ENCODE measurements at places on chromosomes 2 and 18.

- no peak for DNase-seq
Observed at GRCh38 chr2:70698847-70699246, 69.2 kb downstream of the ADD2 start.

DNA sequence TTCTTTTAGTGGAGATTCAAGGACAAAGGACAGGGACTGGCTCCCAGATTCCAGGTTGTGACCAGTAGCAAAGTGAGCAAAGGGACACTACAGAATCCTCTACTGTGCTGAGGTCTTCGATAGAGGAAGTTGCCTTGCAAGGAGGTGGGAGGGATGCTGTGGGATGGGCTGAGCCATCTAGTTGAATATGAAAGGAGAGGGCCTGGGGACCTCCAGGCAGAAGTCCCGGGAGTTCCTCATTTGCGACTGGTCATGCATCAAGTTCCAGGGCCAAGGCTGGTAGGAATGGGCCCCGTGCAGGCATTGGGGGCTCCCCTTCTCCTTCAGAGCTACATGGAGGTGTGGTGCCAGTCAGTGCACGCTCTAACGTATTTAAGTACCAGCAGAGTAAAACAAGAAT lies 12.6 kb upstream of the PROM2 start:
- DNase-seq = no peak

- no peak for DNase-seq
Observed at GRCh38 chr18:7524786-7525185, 42.3 kb upstream of the PTPRM start.

- DNase-seq = no peak
Observed at GRCh38 chr2:99279969-99280695, 20.9 kb downstream of the LYG1 start.

- no peak for DNase-seq
Observed at GRCh38 chr2:200193791-200194190, 112.7 kb upstream of the SPATS2L start.

DNA sequence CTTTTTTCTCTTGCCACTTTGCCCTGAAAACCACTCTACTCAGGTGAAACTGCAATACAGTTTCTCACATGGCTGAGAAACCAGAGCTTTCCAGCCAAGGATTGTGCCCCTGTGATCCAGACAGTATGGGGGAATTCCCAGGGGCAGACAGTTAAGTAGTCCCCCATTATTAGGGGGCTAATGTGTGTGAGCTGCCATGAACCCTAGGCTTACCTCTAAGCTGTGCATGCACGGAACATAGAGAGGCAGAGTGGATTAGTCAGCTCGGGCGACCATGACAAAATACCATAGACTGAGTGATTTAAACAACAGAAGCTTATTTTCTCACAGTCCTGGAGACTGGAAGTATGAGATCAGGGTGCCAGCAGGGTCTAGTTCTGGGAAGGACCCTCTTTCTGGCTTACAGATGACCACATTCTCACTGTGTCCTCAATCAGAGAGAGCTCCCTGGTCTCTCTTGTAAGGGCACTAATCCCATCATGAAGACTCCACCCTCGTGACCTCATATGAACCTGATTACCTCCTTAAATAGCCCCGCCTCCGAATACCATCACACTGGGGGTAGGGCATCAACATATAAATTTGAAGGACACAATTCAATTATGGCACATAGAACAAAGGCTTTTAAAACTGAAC lies 215.1 kb downstream of the EIPR1 start:
- DNase-seq = no peak

GRCh38 chr2:240203788-240204270 lies 63.4 kb upstream of the OTOS start:
- no peak for DNase-seq

DNA sequence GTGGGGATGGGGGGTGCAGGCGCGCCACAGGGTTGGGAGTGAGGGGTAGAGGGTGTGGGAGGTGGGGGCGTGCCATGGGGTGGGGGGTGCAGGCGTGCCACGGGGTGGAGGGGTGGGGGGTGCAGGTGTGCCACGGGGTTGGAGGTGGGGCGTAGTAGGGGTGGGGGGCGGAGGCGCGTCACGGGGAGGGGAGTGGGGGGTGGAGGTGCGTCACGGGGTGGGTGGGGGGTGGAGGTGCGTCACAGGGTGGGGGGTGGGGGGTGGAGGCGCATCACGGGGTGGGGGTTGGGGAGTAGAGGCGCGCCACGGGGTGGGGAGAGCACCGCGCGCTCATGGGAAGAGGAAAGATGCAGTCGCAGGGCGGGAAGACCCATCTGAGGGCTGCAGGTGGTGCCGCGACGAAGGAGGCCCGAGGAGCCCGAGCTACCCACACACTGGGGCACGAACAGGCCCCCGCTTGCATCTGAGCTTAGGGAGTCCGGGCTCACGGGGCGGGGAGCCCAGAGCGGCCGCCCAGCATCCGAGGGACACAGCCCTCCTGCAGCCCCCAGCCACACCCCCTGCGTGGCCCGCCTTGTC lies 37.5 kb downstream of the SNED1 start:
- DNase-seq = no peak

DNA sequence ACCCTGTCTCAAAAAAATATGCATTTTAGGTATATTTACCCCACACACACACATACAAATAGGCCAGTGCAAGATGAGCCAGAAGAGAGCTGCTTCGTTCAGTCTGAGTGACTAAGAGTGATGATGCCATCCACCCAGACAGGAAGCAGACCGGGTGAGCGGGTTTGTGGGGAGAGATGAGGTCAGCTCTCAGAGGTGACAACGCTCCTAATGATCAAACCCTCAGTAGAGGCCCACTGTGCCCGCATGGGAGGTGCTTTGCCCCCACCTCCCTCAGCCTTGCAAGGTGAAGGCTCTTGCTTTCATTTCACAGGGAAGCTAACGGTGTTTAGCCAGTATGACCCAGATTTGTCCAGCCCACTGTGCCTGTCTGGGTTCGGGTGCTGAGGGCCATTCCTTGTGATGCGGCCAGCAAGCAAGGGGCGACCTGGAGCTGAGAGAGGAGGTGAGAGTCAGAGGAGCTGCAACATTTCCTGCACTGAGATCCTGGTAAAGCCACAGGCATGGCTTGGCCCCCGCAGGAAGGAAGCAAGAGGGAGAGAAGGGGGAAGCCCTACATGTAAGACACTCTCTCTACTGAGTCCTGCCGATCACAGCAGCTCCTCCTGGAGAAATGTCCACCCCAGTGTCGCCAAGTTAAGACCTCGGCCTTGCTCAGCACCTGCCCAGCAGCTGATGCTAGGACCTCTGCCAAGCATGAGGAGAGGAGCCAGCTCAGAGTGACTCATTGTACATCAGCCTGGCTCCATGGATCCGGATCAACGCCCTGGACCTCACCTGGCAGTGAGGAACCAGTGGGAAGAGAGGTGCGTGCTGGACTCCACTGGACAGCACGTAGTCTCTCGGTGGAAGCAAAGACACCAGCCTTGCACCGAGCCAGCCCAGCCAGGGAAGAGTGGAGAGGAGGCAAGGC lies 37.0 kb downstream of the NIFK start:
- DNase-seq = no peak

DNA sequence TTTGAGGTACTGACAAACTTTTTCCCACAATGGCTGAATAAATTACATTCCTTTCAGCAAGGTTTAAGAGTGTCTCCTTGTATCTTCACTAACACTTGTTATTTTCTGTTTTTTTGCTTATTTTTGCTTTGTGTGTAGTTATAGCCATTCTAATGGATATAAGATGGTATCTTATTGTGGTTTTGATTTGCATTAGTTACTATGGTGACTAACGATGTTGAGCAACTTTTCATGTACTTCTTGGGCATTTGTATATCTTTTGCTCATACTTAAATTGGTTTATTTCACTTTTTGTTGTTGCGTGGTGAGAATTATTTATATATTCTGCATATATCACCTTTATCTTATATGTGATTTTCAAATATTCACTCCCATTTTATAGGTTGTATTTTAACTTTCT lies 79.9 kb upstream of the FSIP2 start:
- DNase-seq = no peak
